ENCODE measurements at places on chromosomes 12 and 14.

DNA sequence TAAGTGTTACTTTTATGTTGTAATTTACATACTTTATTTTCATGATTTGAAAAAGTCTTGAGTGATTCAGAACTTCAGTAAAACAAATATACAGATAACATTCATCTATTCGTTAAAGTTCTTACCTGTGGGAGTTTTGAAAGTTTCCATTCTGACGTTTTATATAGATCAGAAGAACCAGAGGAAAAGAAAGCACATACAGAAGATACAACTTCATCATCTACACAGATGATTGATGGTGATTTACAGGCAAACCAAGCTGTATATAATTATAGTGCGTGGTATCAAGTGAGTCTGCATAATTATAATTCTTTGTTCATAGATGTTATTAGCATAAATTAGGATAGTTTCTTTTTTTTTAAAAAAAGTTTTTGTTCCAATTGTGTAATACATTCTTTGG, 20.0 kb downstream of the FKBP3 start:
- DNase-seq: no peak

GRCh38 chr14:85529803-85530574, at the start of gene FLRT2:
TSS of gene FLRT2 (plus strand) at chr14:85530144. CDS start at chr14:85621515, 91,371 bp downstream.
- DNase-seq: no peak

DNA sequence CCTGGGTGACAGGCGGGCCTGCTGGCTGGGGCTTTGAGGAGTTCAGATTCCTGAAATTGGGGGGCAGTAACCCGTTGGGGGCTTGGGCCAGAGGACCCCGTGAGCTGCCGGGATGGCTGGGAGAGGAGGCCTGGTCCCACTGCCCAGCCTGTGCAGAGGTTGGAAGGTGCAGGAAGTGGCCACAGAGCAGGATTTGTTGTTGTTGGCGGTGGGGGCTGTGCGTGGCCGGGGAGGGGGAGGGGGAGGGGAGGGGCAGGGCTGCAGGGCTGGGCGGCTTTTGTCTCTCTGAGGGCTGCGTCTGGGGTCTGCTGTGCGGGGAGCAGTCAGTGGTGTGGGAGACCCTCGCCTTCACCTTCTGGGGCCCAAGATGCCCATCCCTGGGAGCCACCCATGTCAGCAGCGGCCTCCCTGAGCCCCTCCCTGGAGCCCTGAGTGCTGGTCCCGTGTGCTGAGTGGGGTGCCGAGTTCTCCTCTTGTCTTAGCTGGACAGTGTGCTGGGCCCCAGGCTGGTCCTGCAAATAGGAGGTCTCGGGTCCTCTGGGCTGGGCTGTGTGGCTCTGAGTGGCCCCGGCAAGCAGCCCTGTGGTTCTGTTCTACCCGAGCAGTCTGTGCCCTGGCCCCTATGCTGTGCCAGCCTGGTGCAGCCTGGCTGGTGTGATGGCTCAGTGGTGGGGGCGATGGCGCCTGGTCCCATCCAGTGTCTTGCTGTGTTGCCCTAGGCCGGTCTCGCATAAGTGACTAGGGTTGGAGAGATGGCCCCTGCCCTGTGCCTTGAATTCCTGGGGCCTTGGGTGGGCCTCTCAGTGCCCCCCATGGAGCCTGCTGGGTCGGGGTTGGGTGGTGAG, 10.3 kb downstream of the KIF26A start:
- DNase-seq: no peak

DNA sequence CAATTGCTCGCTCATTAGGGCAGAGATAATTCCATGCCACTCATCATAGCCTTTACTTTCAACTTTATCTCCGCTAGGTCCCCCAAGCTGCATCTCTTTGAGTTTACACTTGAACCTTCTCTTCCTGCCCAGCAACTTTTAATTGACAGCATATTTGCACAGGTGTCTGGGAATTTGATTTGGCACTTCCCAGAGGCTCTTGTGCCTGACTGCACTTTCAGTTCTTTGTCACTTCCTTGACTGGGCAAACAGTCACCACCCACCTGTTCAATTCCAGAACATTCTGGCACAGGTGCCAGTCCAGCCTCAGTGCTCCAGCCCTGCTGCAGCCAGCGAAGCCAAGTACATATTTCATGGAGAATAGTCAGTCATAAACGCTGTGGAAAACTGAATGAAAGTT, 110.1 kb upstream of the LRIG3 start:
- no peak for DNase-seq

DNA sequence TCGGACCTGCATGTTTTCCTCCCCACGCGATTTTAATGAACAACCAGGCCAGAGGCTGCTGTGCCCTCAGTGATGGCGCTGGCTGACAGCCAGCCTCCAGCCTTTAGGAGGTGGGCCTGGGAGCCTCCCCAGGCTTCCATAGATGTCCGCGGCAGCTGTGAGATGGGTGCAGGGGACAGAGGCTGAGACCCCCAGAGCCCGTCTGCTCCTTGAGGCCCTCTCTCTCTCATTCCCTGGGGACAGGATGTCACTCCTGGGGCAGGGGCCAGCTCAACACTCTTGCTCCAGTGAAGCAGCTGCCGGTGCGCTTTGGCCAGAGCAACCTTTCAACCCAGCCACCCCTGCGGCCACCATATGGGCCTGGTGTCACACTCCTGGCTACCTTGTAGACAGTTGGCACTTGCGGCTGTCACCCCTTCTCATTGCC, 24.8 kb downstream of the MVK start:
- no peak for DNase-seq

DNA sequence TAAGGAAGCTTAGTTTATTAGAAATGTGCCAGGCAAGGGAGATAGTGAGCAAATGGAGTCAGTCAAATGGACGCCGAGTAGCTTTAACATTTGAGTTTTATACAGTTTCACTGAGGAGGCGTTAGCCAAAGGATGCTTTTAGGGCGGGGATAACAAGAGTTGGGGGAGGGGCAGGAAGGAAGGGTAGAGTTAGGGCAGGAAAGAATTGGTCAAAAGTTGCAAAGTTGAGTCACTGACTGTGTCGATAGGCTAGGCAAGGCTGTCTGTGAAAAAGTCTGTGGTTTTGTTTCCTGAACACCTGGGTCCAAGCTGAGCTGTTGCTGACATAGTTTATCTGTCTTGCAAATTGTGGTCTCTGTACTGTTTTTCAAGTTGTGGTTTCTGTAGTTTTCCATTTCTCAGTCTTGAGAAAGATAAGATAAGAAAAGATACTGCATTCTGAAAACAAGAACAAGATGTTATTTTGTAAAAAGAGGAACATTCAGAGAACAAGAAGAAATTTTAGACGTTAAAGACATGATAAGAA, 62.6 kb upstream of the RESF1 start:
- no peak for DNase-seq

DNA sequence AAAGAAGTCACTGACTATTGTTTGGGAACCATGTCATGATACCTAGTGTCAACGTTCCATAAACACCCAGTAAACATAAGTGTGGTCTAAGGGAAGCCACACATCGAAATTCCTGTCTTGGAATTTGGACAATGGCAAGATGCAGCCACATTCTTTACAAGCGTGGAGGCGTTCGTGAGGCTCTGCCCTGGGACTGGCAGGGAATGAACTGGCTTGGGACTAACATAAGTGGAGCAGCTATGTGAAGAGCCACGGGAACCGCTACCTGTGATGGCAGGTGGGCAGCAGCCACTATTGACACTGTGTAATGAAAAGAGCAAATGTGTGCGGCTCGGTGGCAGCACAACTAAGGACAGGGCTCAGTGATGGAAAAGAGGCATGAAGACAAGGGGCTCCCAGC, 10.0 kb upstream of the NRIP2 start:
- DNase-seq: no peak

DNA sequence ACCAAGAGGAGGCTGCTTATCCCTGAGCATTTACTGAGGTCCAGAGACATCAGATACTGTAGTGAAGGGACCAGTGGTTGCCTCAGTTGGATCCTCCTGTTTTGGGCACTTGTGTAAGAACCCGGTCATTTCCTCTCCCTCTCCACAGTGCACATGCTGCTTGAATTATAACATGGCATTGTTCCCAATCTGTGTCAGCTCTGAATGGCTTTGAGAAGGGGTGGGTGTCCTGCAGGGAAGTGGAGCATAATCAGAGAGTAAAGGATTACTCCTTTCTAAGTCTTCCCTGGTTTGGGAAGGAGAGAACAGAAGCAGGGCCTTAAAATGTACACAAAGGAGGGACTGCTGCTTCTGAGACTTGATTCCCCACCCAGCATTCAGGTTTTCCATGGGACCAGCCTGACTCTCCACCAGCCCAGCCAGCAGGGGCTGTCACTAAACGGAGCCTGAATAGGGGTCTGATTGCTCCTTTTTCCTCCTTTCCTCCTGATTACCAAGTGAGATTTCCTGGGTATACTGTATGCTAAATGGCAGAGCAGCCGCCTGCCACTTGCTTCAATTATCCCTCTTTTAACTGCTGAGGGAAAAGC, 78.4 kb downstream of the NRXN3 start:
- no peak for DNase-seq

DNA sequence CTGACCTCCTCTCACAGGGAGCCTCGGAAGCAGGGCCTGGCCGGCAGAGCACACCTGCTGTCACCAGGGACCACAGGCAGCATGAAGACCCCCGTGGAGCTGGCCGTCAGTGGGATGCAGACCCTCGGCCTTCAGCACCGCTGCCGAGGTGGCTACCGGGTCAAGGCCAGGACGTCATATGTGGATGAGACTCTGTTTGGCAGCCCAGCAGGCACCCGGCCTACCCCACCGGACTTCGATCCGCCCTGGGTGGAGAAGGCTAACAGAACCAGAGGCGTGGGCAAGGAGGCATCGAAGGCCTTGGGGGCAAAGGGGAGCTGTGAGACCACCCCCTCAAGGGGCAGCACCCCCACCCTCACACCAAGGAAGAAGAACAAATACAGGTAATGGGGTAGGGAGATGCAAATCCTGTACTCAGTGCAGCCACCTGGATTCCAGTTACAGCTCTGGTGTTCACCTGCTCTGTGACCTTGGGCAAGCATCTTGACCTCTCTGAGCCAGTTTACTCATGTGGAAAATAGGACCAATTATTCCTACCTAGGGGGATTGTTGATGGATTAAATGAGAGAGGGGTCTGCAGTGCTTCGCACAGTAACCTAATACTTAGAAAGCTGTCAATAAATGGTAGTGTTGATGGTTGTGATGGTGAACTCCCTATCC, 1.3 kb downstream of the RITA1 start:
- no peak for DNase-seq

- DNase-seq: no peak
Measured at GRCh38 chr14:55129086-55129427, at the start of gene LGALS3. TSS of gene LGALS3 (plus strand) at chr14:55129252. CDS start at chr14:55137374, 8,122 bp downstream.

DNA sequence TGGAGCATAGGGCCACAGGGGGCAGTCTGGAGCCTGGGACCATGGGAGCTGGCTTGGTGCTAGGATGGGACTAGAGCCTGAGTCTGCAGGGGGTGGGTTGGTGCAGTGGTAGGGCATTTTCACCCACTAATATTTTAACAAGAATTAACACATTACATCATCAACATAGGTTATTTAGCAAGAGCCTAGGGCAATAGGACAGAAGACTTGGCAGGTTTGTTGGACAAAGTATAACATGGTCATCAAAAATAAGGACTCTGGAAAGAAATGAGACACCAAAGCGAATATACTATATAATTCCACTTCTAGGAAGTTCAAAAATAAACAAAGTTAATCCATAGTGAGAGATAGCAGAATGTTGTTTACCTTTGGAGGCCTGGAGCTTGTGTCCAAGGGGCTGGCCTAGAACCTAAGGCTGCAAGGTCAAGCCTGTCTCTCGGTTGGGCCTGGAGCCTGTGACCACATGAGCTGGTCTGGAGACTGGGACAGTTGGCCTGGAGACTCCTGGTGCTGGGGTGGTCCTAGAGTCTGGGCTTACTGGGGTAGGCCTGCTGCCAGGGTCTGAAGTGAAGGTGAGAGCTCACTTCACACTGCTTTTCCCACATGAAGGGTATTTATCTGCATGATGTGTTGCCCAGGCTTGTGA, 28.1 kb upstream of the CNOT2 start:
- DNase-seq: no peak

DNA sequence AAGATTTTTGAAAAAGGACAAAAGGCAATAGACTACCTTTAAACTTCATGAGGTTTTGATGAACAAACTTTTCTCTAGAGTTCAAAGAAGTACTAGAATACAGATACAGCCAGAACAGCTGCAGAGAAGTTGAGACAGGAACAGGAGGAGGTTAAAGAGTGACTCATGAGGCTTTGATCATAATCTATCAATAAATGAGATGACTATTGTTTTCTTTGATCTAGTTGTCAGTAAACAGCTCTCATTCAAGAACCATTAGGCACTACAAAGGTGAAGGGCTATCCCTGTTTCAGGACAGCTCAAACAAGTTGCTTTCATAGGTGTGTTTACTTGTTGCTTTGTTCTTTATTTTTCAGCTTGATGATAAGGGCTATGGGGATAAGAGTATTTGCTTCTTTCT, 2.4 kb downstream of the WASHC3 start:
- no peak for DNase-seq

DNA sequence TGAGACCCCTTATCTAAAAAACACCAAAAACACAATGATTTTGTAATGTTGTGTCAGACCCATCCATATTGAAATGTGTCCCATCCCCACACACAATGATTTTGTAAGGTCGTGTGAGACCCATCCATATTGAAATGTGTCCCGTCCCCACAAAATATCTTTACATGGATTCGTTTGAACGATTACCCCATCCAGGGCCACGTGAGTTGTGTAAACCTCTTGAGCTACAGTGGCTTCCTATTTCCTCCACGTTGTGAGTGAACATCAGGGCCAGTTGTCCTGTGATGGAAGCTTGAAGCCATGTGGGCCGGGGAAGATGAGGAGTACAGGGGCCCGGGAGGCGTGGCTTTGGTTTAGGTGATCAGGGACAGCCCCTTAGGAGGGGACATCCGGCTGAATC, 27.0 kb upstream of the ULK1 start:
- no peak for DNase-seq

GRCh38 chr12:127343940-127344339, 923.0 kb upstream of the TMEM132C start:
- no peak for DNase-seq

DNA sequence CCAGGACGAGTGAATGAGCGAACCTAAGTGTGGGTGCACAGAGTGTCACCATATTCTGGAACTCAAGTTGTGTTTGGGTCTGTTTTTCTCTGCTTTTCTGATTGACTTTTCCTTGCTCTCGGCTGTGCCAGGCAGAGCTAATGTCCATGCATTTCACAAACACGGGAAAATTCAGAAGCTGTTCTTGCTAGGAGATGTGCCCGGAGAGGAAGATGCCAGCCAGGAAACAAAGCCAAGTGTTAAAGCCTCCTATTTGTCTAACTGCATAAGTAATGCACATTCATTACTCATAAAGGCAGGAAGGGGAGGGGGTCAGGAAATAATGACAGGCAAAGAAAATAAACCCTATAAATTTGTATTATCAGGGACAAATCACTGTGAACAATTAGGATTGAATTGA, 250.4 kb upstream of the SFSWAP start:
- no peak for DNase-seq

GRCh38 chr14:25833341-25834126, 764.3 kb downstream of the NOVA1 start:
- peak; percentile 63 for DNase-seq

DNA sequence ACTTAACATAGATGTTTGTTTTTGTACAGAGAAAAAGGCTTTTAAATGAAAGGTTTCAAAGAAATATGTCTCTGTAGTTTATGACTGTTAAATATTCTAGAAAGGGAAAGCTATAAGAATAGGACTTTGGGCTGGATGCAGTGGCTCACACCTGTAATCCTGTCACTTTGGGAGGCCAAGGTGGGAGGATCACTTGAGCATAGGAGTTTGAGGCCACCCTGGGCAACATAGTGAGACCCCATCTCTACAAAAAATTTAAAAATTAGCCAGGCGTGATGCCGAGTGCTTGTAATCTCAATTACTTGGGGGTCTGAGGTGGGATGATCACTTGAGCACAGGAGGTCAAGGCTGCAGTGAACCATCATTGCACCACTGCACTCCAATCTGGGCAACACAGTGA, 11.4 kb downstream of the GPX2 start:
- DNase-seq: no peak

GRCh38 chr14:95523815-95524448, 7.5 kb upstream of the SYNE3 start:
- DNase-seq: no peak

- no peak for DNase-seq
Measured at GRCh38 chr14:98766818-98767217, 505.2 kb downstream of the BCL11B start.

Measured in NCI-H446 treated with DMSO at 0.1 percent for 48 hours (cell line).